ENCODE measurements at places on chromosomes 11 and 22. TPM values are rescaled to one million over a fixed set of nuclear protein-coding genes. Genes with fewer than 3 reads are reported as not detected.

Gene TBX1
- total RNA-seq, result not detected

Gene OR2AG2
- total RNA-seq, result 0.30 TPM

Gene CALCA
- total RNA-seq, result 17.6 TPM

Gene SLC36A4
- 12.6 TPM for total RNA-seq

Gene JAML
- 8.9 TPM for total RNA-seq

Gene CDC42EP1
- 4.8 TPM for total RNA-seq

Gene SAA4
- not detected for total RNA-seq

Gene RASL10A
- 2.1 TPM for total RNA-seq

Gene FBLN1
- total RNA-seq, result 260 TPM

Gene ISX
- not detected for total RNA-seq

Gene MMP27
- total RNA-seq, result not detected

Gene TREH
- total RNA-seq, result not detected

Gene WT1
- 0.11 TPM for total RNA-seq

Gene TRIM49
- not detected for total RNA-seq

Gene MOV10L1
- total RNA-seq, result 3.3 TPM

Gene ME3
- 45.3 TPM for total RNA-seq

Gene PACSIN3
- 7.9 TPM for total RNA-seq

Gene CCDC116
- total RNA-seq, result 0.28 TPM

Gene SLC22A9
- total RNA-seq, result 0.10 TPM

Gene PLEKHB1
- total RNA-seq, result 58.6 TPM

Gene C1QTNF4
- total RNA-seq, result 15.8 TPM

Gene KDM4D
- 2.3 TPM for total RNA-seq

Gene KRTAP5-1
- total RNA-seq, result not detected

Gene FAM111B
- 9.5 TPM for total RNA-seq

Gene GLYATL2
- total RNA-seq, result 1.9 TPM

Gene GCAT
- total RNA-seq, result 23.0 TPM

Gene TRIM22
- 25.3 TPM for total RNA-seq

Gene CARD18
- not detected for total RNA-seq

Gene TUB
- 73.3 TPM for total RNA-seq

Gene GALR3
- not detected for total RNA-seq

Gene P2RY6
- 0.66 TPM for total RNA-seq

Gene HTR3B
- total RNA-seq, result 0.79 TPM

Gene SMIM38
- total RNA-seq, result 0.59 TPM

Gene OR5AN1
- total RNA-seq, result not detected

Gene BDNF
- total RNA-seq, result 2.7 TPM

Gene GGT1
- 4.4 TPM for total RNA-seq

Gene DDTL
- total RNA-seq, result 0.20 TPM

Gene SLC22A12
- total RNA-seq, result not detected

Gene SULT4A1
- total RNA-seq, result 66.8 TPM

Gene DRD4
- not detected for total RNA-seq

Gene CSRP3
- 0.22 TPM for total RNA-seq

Gene PRRG4
- 1.6 TPM for total RNA-seq

Gene GRAMD1B
- 28.7 TPM for total RNA-seq

Gene FLRT1
- total RNA-seq, result 6.7 TPM

Gene MRPL21
- total RNA-seq, result 53.5 TPM

Gene SCN2B
- 12.6 TPM for total RNA-seq

Gene CD44
- total RNA-seq, result 72.2 TPM

Gene OR8A1
- total RNA-seq, result not detected
